ENCODE measurements at places on chromosomes 4 and X. TPM values are rescaled to one million over a fixed set of nuclear protein-coding genes. Genes with fewer than 3 reads are reported as not detected.
A peak's percentile ranks its signal among the peaks of the same experiment; 100 is the strongest.

LUZP4 gene
- not detected for total RNA-seq

NEUROG2 gene
- not detected for total RNA-seq

ETDB gene
- total RNA-seq: not detected

EXOC1L gene
- total RNA-seq: not detected

FGF13 gene
- total RNA-seq: not detected

NOX1 gene
- total RNA-seq: not detected

PTCHD1 gene
- total RNA-seq: not detected

- H3K27me3 ChIP-seq: no peaks in the 10 kb centered on the region
- H3K36me3 ChIP-seq: no peaks in the 10 kb centered on the region
- peaks cover 4% of the 10 kb centered on the region for H3K4me1 ChIP-seq
- no peak overlapping the region for H3K4me3 ChIP-seq
- no peak overlapping the region for H3K27ac ChIP-seq
Measured at GRCh38 chrX:101057093-101057714, 5.3 kb upstream of the TRMT2B start.

DNA sequence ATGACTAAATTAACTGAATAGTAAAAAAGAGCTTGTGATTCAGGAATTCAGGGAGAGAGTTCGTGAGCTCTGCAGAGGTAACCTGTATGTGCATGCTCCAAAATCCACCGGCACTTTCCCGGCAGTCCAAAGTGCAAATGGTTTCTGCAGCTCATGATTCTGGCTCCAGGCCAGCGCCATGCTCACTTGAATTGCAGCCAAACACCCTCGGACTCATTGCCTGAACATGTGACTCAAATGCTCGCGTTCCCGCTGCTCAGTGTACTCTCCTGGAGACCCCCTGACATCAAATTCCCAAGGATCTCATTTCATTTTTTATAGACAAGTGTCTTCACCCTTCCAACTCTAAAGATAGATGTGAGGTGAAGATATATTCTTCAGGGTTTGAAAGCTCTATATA lies 44.1 kb upstream of the SH3RF1 start:
- no peaks in the 10 kb centered on the region for H3K36me3 ChIP-seq
- no peaks in the 10 kb centered on the region for H3K4me1 ChIP-seq
- no peaks in the 10 kb centered on the region for H3K27me3 ChIP-seq
- no peak for DNase-seq

DNA sequence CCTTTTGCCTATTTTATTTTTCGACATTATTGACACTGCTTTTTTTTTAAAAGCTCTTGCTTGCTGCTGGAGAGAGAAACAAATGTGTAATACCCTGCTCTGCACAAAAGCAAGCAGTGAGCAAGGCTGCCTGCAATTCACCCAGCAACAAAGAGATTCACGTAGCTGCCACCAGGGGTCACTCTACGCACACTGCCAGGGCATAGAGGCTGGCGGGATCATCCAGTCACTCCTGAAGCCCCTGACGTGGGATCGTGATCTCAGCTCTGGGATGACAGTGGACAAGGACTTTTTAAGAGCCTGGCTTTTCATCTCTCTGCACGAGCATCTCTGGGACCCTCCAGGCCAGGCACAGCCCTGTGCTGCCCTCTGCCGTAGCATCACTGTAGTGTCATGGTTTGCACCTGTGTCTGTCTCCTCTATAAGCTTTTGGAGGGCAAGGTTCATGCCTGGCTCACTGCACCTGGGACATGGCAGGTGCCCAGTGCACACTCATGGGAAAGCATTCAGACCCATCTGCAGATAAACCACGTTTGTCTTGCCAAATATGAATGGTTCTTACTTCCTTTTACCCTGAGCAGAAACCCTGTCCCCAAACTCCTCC lies 19.8 kb downstream of the C4orf50 start:
- H3K36me3 ChIP-seq: no peaks in the 10 kb centered on the region
- peak; percentile 24 for DNase-seq
- H3K4me3 ChIP-seq: no peak overlapping the region
- no peak overlapping the region for H3K27ac ChIP-seq
- H3K27me3 ChIP-seq: no peaks in the 10 kb centered on the region

DNA sequence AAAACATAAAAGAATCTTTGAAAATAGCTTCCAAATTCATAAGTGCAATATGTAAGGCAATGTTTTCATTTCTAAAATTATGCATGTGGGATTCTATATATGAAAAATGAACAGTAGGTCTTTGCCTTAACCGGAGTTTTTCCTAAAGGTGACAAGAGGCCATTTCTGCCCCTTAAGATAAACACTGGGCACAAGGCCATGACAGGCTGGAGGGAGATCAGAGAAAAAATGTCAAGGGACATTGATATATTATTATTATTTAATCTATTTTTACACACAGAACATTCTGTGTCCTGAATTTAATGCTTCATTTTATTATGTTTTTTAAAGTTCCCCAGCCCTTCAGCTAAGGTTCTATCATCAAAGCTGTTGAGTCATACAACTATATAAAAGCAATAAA lies 118.8 kb downstream of the CHM start:
- no peaks in the 10 kb centered on the region for H3K4me1 ChIP-seq
- no peak for DNase-seq
- no peaks in the 10 kb centered on the region for H3K36me3 ChIP-seq
- no peaks in the 10 kb centered on the region for H3K27me3 ChIP-seq

GRCh38 chr4:183398298-183399125 lies 45.9 kb upstream of the CDKN2AIP start:
- H3K27ac ChIP-seq: peak overlapping the region; percentile 27
- no peaks in the 10 kb centered on the region for H3K36me3 ChIP-seq
- H3K4me3 ChIP-seq: peak overlapping the region; percentile 55

DNA sequence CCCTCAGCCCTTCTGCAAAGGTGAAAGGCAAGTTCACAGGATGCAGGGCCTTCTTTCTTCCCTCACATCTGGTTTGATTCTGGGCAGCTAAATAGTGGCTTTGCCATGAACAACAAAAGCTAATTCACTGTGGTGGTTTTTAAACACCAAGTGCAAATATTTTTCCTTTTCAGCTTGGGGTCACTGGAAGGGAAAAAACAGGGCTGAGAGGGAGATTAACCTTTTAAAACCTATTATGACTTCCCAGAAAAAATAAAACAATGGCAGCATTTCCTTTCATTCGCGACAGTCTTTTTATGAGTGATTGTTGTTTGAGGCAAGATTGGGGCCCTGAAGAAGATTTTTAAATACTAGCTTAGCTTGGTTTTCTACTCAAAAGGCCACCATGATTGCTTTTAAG lies 103.7 kb upstream of the SCML1 start:
- no peak overlapping the region for H3K4me3 ChIP-seq
- no peak overlapping the region for H3K27ac ChIP-seq
- no peak for DNase-seq
- H3K27me3 ChIP-seq: no peaks in the 10 kb centered on the region
- no peaks in the 10 kb centered on the region for H3K36me3 ChIP-seq
- no peaks in the 10 kb centered on the region for H3K4me1 ChIP-seq

GRCh38 chrX:115895678-115896329 lies 274.7 kb upstream of the AGTR2 start:
- H3K36me3 ChIP-seq: no peaks in the 10 kb centered on the region
- H3K4me1 ChIP-seq: no peaks in the 10 kb centered on the region
- no peak for DNase-seq
- no peak overlapping the region for H3K4me3 ChIP-seq

DNA sequence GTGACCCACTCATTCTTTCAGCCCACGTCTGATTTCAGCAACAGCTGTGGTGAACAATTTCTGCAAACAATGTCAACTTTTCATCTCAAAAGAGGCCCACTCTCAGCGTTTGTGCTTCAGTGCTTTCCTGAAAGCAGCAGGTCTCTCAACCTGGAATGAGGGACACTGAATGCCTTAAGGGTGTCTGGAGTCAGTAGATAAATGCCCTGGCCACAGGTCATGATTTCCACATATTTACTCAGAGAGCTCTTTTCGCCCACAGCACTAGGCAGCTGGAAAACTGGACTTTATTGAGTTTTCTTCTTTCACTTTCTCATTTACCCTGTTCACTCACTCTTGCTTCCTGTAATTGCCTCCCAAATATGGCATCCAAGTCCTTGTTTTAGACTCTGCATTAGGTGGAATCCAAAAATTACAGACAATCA lies 52.8 kb downstream of the NPFFR2 start:
- H3K4me3 ChIP-seq: no peak overlapping the region
- no peaks in the 10 kb centered on the region for H3K4me1 ChIP-seq

DNA sequence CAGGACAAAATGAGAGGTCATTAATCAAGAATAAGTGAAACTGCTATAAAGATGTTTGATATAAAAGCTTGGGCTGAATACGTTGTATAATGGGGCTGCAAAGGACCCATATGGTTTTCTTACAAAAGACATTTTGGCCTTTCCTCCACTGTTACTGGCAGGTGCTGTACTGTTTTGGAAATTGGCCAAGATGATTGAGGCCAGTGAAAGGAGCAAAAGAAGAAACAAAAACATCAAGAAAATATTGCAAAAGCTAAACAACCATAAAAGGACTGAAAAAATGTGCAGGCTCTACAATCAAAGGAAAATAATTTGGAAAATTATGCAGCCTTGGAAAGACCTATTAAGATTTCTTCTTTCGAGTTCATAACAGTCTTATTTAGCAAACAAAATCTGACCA lies 222.2 kb upstream of the PPP1R2C start:
- H3K4me3 ChIP-seq: no peak overlapping the region
- H3K36me3 ChIP-seq: no peaks in the 10 kb centered on the region
- no peak for DNase-seq
- H3K27ac ChIP-seq: no peak overlapping the region
- H3K4me1 ChIP-seq: no peaks in the 10 kb centered on the region

DNA sequence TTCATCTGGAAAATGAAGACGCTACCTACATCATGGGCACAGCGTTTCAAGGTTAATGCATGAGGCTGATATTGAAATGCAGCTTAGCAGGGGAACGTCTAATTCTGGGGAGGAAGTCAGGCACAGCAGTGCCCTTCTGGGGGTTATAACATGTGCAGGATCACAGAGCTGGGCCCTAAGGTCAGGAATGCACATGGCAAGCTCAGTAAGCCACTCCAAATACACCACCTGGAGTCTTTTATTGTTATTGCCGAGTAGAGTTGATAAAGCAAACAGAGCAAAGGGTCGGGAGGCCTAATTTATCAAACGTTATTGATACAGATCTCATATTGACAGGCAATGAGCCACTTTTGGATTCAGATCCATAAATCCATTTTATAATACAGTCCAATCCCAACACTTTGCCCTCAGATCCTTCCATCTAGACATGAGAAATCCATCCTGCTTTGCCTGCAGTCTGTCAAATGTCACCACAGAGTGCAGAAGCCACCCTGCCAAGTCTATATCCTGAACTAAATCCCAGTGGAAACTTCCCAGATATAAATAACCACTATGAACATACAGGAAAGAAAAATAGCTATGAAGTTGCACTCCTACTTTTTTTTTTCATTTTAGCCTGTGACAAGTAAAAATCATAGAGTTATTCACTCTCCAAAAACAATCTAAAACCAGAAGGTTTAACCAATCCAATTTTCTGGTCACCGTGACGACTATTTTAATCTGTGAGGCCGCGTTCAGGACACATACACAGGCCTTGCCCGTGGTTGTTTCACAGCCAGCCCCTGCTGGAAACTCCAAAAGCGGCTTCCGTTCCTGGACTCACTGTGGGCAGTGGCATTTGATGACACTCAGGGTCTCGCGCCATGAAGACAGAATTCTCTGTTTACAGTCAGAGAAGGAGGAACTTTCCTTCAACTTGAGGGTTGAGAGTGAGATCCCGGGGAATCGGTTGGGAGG lies 335.4 kb downstream of the DHX15 start:
- no peaks in the 10 kb centered on the region for H3K36me3 ChIP-seq
- H3K4me3 ChIP-seq: no peak overlapping the region
- H3K4me1 ChIP-seq: no peaks in the 10 kb centered on the region
- no peaks in the 10 kb centered on the region for H3K27me3 ChIP-seq
- DNase-seq: no peak

DNA sequence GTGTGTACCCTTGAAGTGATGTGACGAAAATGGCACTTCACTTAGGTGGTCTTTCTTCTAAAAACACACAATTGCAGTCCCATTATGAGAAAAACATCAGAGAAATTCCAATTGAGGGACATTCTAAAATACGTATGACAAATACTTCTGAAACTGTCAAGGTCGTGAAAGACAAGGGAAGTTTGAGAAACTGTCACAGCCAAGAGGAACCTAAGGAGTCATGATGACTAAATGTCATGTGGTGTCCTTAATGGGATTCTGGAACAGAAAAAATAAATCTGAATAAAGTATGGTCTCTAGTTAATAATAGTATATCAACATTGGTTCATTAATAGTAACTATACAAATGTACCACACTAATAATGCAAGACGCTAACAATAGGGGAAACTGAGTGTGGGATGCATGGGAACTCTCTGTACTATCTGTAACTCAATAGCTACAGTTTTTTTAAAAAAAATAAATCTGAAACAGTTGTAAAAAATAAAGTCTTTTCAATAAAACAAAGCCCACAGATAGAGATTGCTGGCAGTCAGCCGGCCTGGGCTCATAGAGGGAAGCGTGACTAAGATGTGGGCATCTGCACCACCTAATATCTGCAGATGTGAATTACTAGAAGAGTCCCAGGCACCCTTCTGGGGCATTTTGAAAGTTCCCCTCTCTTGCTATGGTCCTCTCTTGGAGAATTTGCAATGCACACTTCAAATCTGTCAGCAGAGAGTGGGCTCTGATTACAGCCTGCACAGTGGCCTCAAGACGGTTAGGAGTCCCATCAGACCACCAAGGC lies 47.6 kb downstream of the MID1IP1 start:
- H3K4me1 ChIP-seq: no peaks in the 10 kb centered on the region
- H3K36me3 ChIP-seq: no peaks in the 10 kb centered on the region
- H3K27me3 ChIP-seq: no peaks in the 10 kb centered on the region
- no peak overlapping the region for H3K27ac ChIP-seq

GRCh38 chr4:5724377-5724776 lies 13.4 kb downstream of the EVC start:
- DNase-seq: no peak
- no peaks in the 10 kb centered on the region for H3K4me1 ChIP-seq
- H3K36me3 ChIP-seq: no peaks in the 10 kb centered on the region
- no peak overlapping the region for H3K27ac ChIP-seq

DNA sequence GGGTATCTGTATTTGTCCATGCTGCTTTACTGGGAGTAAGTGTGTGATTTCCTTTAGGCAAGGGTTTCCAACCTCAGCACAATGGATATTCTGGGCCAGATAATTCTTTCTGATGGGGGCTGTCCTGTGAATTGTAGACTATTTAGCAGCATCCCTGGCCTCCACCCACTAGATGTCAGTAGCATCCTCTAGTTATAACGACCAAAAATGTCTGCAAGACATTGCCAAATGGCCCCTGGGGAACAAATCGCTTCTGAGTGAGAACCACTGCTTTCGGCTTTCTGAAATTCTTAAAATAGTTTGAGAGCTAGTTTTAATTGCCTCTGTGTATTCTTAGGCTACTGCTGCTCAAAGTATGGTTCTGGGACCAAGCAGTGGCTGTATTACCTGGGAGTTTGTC lies 81.2 kb upstream of the GPM6B start:
- no peak for DNase-seq
- H3K4me3 ChIP-seq: no peak overlapping the region
- H3K27me3 ChIP-seq: no peaks in the 10 kb centered on the region
- H3K36me3 ChIP-seq: no peaks in the 10 kb centered on the region

Data from CD8-positive, alpha-beta memory T cell (primary cell).